SJSA1 (cell line): ENCODE measurements at places on chromosomes 2 and 18.

DNA sequence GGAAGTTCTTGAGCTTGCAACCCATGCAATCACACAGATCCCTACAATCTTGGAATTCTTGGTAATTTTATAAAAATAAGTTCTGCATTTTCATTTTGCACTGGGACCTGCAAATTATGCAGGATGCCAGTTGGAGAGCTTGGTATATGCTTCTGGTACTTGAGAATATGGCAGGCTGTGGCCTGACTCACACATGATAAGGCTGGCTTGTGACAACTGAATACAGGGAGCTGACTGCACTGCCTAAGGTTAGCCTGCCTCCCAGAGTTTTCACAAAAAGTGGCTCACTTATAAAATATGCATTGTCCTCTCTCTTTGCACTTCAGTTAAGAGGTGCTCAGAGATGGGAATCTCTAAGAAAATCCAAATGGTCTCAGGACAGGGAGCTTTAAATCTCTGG, 265.5 kb upstream of the KCNJ3 start:
- H3K27me3 ChIP-seq: no peaks in the 10 kb centered on the region
- no peak for DNase-seq
- no peak overlapping the region for H3K4me3 ChIP-seq
- no peaks in the 10 kb centered on the region for H3K36me3 ChIP-seq
- H3K27ac ChIP-seq: no peak overlapping the region
- no peaks in the 10 kb centered on the region for H3K4me1 ChIP-seq

GRCh38 chr2:20095469-20095868, 44.0 kb upstream of the LAPTM4A start:
- H3K4me3 ChIP-seq: no peak overlapping the region
- no peaks in the 10 kb centered on the region for H3K27me3 ChIP-seq
- H3K27ac ChIP-seq: no peak overlapping the region
- no peaks in the 10 kb centered on the region for H3K36me3 ChIP-seq
- DNase-seq: no peak

DNA sequence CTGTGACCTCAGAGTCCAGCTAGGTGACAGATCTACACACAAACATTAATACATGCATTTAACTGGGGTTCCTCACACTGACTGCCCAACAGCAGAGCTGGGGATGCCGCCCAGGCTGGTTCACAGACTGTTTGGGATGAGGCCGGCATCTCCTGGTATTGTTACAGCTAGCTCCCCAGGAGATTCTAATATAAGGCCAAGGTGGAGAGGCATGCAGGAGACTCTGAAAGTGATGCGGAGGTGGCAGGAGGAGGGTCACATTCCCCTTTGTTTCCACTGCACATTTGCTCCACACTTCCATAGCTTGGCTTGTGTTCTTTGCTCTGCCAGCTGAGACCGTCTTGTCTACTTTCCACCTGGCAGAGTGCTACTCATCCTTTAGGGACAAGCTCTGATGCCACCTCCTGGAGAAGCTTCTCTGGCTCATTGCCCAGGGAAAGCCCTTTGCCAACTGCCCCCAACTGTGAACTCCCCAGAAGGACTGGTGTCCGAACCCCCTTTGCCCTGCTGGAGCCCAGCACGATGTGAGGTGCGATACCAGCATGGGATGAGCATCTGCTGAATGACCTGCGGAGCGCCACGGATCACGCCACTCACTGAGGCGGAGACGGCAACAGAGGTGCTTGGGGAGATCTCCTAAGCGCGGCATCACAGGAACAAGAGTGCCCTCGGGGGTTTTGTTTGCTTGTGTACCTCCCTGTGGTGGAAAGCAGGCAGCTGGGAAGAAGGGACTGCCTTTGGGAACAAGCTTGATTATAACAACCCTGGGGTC, 88.8 kb downstream of the UXS1 start:
- peaks cover 10% of the 10 kb centered on the region for H3K4me1 ChIP-seq
- no peak for DNase-seq
- H3K4me3 ChIP-seq: no peak overlapping the region
- no peaks in the 10 kb centered on the region for H3K27me3 ChIP-seq

GRCh38 chr2:172427990-172428831, 825 bp downstream of the ITGA6 start:
- H3K4me3 ChIP-seq: peak overlapping the region; percentile 74
- H3K4me1 ChIP-seq: peaks cover 14% of the 10 kb centered on the region
- H3K36me3 ChIP-seq: no peaks in the 10 kb centered on the region
- peak; percentile 32 for DNase-seq
- no peak overlapping the region for H3K27ac ChIP-seq

GRCh38 chr2:230861552-230862255, 3.0 kb upstream of the ITM2C start:
- DNase-seq: no peak
- H3K36me3 ChIP-seq: peaks cover 7% of the 10 kb centered on the region
- no peak overlapping the region for H3K27ac ChIP-seq
- H3K4me1 ChIP-seq: peaks cover 12% of the 10 kb centered on the region

GRCh38 chr2:145543155-145543554, 1023.2 kb upstream of the ZEB2 start:
- no peaks in the 10 kb centered on the region for H3K27me3 ChIP-seq
- no peaks in the 10 kb centered on the region for H3K4me1 ChIP-seq
- no peak overlapping the region for H3K4me3 ChIP-seq
- no peak overlapping the region for H3K27ac ChIP-seq
- DNase-seq: no peak

- no peak overlapping the region for H3K4me3 ChIP-seq
- DNase-seq: no peak
- peaks cover 28% of the 10 kb centered on the region for H3K4me1 ChIP-seq
- H3K27me3 ChIP-seq: no peaks in the 10 kb centered on the region
- H3K36me3 ChIP-seq: no peaks in the 10 kb centered on the region
Observed at GRCh38 chr2:43021791-43022509, 204.5 kb downstream of the ZFP36L2 start.

- no peak for DNase-seq
- no peaks in the 10 kb centered on the region for H3K36me3 ChIP-seq
- H3K4me1 ChIP-seq: no peaks in the 10 kb centered on the region
- H3K27me3 ChIP-seq: no peaks in the 10 kb centered on the region
- H3K4me3 ChIP-seq: no peak overlapping the region
Observed at GRCh38 chr2:5885451-5886173, 193.4 kb downstream of the SOX11 start.
